Stimulated activated CD8-positive, alpha-beta memory T cell treated with anti-CD3 and anti-CD28 coated beads, Interleukin-4, amount 100 ng/mL, for 1 hour (primary cell): ENCODE measurements at places on chromosomes 4 and X.

DNA sequence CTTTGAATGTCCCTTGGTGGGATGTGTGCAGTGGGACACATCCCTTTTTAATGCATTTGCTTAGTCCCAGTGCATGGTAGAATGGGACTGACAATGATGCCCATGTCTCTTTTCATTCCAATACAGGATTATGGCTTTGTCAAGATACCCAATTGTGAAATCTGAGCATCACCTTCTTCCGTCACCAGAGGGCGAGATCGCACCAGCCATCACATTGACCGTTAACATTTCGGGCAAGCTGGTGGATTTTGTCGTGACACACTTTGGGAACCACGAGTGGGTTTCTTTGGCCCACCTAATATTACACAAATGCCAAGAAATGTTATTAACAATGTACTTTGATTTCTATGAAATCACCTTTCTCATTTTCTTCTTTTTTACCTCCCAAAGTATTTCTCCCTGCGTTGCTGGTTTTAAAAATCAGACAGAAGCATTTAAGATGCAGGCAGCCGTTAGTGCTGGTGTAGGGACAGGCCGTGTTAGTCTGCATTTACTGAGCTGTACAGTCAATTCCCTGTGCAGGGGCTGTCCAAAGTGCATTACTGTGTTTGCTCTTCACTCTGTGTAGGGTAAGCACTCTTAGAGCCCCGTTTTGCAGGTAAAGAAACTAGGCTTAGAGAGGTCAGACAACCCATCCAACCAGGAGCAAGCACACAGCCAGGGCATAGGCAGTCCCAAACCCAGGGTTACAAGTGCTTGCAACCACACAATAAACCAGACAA lies 46.5 kb downstream of the CWH43 start:
- DNase-seq: no peak

GRCh38 chr4:70630162-70630561 lies 1.6 kb downstream of the ENAM start:
- no peak for DNase-seq

DNA sequence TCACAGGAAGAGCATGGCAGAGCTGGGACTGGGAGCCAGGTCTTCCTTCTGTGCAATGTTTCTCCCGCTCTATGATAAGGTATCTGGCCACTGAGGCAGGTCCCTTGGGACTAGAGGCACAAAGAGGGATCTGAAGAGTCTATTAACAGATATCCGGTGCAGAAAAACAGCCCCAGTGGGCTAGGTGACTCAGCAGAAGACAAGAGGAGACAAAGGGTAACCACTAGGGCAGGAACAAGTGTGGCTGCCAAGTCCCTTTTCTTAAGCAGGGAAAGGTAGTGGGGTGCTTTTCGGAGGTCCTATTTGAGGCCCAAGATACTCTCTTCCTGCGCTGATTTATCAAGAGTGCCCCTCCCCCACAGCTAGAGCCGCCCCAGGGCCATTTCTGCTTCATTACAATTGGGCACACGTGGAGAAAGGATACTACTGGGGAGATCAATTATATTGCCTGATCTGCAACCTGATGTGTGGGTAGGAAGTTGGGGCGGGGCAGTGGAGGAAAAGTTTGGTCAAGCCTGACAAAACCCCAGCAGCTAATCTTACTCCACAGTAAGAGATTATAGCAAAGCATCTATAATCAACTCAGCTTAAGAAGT lies at the start of gene DGAT2L6:
DGAT2L6 (plus strand) TSS at position 546 of the 596 bp plus-strand sequence. CDS start 100 bp downstream, outside the sequence.
- DNase-seq: no peak

- DNase-seq: no peak
Measured at GRCh38 chr4:1808396-1808795, 15.3 kb downstream of the FGFR3 start.
